ENCODE measurements at places on chromosomes 11 and 22.

DNA sequence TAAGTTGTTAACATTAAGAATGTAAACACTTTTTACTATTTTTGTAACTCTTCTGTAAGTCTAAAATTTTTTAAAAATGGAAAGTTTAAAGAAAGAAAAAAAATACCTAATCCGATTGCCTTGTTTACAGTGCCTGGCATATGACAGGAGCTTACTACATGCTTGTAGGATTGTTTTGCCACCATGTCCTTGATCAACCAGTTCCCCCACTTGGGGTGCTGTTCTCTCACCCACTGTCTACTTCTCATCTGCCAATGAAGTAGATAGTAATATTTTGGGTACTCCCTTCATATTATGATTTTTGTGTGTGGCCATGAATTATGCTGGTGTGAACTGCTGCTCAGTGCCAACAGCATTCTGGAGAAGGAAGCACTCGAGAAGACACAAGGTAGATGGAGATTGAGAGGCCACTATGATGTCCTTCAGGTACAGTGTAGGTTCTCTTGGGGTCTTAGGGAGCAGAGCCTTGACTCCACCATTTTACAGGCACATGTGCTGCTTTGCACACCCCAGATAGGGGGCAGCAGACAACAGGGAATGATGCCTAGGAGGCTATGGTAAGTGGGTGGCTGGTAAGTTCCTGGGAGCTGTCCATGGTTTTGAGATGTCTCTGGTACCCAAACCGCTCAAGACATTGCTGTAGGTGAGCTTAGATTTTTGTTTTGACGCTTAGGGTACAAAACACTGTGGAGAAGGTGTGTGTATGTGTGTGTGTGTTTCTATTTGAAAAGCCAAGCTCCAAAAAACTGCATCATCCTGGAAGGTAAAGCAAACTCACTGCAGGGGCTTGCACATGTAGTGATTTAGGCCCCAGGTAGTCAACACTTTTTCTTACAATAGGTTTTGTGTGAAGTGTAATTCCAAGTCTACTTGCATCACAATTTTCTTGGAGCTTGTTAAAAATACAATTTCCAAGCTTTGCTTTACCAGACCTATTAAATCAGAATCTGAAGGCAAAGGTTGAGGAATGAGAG, 494.5 kb upstream of the LARGE1 start:
- no peak for DNase-seq

DNA sequence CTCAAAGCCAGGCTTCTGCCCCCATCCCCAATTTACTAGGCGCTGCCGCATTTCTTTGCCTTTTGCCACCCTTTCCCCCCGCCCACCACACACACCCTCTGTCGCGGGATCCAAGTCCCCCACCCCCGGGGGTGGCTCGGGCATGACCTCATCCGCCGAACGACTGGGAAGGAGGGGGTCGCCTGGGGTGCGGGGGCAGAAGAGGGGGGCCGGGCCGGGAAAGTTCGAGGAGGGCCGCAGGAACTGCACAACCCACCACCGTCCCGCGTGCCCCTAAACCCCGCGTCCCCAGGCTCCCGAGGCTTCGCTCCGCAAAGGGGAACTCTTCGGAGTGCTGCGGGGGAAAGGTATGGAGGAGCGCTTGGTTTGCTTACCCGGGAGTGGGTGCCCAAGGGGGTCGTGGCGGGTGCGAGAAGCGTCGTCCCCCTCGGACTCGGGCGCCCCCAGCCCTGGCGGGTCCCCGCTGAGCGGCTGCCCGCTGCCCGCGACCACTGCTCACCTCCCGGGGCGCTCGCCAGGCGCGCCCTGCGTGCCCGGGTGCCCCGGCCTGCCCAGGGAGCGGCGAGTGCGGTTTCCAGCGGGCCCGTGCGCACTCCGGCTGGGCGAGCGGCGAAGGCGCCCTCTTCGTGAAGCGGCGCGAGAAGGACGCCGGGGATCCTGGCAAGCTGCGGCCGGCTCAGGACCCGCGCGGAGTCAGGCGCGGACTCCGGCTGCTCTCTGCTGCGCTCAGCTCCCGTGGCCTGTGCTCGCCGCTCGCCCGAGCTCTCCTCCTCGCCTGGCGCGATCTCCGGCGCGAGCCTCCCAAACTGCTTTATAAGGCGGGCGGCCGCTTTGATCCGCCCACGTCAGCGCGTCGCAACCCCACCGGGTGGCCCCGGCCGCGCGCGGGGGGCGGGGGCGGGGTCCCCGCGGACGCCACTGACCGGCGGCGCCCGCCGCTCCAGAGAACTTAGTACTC, 4.0 kb upstream of the WNT11 start:
- DNase-seq: no peak

- DNase-seq: no peak
Measured at GRCh38 chr11:20611892-20612291, 12.5 kb downstream of the SLC6A5 start.

- no peak for DNase-seq
Measured at GRCh38 chr11:131561501-131561900, 191.1 kb downstream of the NTM start.

- DNase-seq: no peak
Measured at GRCh38 chr11:77104727-77105126, 2.1 kb downstream of the OMP start.

GRCh38 chr11:94639901-94640721, 72.9 kb downstream of the PIWIL4 start:
- DNase-seq: no peak

DNA sequence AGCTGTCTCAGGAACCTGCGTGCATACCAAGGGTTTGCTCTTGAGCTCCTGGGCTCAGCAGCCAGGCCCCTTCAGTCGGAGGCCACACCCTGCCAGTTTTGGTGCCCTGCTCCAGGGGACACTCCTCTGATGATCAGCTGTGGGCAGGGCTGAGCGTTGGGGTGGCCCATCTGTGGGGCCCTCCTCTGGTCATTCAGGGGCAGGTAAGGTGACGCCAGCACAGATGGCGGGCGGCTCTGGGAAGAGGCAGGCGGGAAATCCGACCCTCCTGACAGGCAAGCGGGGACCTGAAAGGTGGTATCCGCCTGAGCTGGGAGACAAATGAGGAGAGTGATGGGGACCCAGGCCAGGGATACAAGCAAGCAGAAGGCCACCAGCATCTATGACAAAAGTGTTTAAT, 3.8 kb upstream of the MFNG start:
- DNase-seq: no peak

DNA sequence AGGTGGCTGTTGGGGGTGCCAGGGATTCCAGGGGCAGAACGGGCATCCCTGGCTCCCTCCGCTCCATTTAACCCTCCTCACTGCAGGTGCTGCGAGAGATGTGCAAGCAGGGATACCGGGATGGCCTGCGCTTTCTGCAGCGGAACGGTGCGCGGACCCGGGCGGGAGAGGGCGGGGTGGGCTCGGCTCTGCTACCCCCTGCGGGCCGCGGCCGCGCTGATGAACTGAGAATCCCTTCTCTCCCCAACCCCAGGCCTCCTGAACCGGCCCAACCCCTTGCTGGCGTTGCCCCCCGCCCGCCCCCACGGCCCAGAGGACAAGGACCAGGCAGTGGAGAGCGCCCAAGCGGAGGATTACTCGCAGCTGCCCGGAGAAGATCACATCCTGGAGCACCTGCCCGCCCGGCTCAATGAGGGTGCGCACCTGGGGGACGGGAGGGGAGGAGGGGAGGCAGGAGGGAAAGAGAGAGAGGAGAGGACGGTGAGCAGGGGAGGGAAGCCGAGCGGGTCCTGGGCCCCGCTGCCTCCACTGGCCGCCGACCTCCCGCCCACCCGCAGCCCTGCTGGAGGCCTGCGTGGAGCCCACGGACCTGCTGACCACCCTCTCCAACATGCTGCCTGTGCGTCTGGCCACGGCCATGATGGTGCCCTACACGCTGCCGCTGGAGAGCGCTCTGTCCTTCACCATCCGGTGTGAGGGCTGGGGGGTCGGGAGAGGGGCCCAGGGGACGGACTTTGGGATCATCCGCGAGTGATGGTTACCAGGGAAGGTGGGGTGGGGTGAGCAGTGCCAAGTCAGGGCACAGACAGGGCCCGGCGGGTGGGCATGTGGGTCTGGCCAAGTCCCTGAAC, 4.1 kb upstream of the CRACR2B start:
- no peak for DNase-seq

GRCh38 chr22:49209452-49210195, 618.0 kb downstream of the BRD1 start:
- DNase-seq: peak; percentile 5

DNA sequence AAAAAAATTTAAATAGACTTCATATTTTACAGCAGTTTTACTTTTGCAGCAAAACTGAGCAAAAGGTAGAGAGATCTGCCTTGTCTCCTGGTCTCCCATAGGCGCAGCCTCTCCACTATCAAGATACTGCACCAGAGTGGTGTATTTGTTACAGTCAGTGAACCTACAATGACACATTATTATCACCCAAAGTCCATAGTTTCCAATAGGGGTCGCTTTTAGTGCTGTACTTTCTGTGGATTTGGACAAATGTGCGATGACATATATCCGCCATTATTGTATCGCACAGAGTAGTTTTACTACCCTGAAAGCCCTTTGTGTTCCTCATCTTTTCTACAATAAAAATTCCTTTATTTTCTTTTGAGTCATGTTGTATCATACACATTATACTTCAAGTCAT, 153.2 kb upstream of the CCDC179 start:
- DNase-seq: no peak

- no peak for DNase-seq
Measured at GRCh38 chr11:44727114-44727372, 281 bp downstream of the TSPAN18 start.

DNA sequence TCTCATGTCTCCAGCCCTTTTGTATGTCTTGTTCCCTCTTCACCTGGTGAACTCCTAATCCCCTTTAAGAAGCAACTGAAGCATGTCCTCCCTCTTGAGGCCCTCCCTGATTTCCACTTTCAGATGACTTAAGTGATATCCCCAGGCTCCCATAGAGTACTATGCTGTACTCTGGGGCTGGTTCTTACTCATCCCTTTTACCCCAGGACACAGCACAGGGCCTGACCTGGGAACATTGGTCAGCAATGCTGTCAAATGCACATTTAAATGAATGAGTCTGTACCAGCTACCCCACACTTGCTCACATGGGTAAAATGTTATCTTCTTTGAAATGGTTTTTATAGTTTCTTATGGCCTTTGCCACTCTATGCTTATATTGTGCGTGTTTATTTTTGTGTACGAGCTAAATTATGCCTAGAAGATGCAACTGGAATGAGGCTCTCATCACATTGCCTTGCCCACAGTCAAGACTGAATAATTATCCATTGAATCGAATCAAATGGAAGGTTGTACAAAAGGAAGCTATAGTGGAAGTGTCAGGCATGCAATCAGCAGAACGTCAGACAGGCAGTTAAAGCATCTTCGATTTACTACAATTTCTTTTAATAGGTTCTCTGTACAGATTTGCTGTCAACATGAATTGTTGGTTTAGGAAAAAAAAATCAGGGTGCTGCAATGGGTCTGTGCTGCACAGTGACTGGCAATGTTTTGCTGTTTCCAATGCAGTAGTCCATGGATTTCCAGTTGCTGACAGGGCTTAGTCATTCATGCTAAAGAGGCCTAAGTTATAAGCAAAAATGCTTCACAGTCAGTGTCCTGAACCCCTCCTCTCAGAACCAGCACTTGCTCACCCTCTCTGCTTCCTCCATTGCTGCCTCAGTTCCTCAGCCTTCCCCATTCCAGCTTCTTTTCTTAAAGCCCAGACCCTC, 79.5 kb downstream of the PARVA start:
- no peak for DNase-seq

DNA sequence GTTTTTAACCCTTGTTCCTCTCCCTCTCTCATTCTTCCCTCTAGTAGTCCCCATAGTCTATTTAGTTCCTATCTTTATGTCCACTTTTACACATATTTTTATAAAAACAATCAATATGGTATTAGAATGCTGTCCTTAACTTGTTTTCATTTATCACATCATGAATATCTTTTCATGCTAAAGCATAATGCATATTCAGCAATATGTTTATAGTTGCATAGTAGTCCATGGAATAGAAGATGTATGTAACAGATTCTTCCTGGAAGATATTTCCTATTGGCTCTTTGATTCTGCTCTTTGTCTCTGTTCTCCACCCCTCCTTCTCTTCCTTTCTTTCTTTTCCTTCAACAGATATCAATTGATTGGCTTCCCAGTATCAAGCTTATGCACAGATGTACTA, 1047.1 kb upstream of the TENM4 start:
- DNase-seq: no peak
